Activated naive CD4-positive, alpha-beta T cell treated with anti-CD3 and anti-CD28 coated beads, Interleukin-2, amount 10 ng/mL, durations not matched to agents 7 days and 5 days (primary cell): ENCODE measurements at places on chromosomes 5 and 9.

GRCh38 chr9:99085949-99086948 is 18.7 kb upstream of the TGFBR1 start:
- DNase-seq, result no peak

- no peak for DNase-seq
Measured at GRCh38 chr5:38346593-38346992, 88.2 kb downstream of the EGFLAM start.

DNA sequence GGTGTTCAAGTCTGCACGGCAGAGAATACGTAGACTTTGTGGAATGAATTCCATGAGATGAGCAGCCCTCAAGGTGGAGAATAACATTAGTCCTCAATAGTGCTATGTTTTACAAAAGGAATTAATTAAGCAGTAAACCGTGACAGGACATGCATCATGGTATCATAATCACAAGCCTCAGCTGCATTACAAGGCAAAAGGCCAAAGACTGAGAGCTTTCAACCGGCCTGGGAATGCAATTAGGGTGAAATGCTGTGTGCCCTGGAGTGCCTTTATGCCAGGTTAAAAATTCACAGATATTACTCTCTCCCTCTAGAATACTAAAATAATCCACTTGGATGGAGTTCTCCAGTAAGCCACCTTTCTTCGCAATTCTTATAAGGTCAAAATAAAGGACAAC is 270.6 kb downstream of the MLLT3 start:
- no peak for DNase-seq

GRCh38 chr5:168939887-168940544 is 360.8 kb upstream of the PANK3 start:
- no peak for DNase-seq

DNA sequence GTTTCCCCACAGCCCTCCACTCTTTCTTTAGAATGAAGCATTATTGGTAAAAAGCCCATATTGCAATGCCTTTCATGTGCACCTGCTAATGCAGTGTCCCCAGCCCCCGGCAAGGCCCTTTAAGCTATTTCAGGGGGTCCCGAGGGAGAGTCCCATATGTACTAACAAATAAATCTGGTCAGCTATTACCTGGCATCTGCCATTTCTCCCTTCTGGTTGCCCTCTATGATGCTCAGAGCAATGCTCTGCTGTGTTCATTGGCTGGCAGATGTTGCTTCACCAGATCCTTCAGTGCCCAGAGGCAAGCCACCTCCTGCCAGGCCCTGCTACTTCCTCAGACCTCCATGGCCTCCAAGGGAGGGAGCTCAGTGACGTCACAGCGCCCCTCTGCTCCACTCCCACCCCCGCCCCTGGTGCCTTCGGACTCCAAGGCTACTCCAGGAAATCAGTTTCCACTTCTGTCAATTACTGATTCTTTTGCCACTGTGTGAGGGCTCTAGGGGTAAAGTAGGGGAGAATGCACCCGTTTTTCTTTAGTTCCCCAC is 201.1 kb upstream of the GLRA1 start:
- no peak for DNase-seq

DNA sequence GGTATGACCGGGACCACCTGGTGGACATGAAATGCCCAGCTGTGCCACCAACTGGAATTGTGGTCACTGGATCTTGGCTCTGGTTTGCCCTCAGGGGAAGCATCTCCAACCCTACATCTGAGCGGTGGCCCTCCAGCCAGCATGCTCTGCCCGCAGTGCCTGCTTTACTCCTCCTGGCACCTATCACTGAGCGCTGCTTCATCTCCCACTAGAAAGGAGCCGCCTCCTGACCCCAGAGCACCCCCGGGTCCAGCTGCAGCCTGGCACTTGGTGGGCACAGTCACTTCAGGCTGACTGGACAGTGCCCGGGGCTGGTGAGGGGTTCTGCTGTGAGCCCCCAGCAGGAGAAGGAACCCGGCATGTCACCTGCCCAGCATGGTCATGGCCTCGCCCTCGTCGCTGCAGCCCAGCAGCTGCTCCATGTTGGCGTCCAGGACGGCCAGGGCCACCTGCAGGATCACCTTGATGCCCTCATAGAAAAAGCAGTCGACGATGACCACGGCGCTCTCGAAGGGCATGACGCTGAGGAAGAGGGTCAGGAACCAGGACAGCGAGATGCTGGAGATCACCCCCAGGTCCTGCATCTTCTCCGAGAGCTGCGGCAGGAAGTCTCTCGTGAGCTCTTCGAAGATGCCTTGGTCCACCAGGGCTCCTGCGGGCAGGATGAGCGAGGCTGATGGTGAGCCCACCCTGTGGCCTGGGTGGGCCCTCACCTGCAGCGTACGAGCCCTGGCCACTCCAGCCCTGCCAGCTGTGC is 16.1 kb upstream of the MRNIP start:
- no peak for DNase-seq

- DNase-seq, result no peak
Measured at GRCh38 chr5:146070746-146071145, 34.6 kb downstream of the PLAC8L1 start.

DNA sequence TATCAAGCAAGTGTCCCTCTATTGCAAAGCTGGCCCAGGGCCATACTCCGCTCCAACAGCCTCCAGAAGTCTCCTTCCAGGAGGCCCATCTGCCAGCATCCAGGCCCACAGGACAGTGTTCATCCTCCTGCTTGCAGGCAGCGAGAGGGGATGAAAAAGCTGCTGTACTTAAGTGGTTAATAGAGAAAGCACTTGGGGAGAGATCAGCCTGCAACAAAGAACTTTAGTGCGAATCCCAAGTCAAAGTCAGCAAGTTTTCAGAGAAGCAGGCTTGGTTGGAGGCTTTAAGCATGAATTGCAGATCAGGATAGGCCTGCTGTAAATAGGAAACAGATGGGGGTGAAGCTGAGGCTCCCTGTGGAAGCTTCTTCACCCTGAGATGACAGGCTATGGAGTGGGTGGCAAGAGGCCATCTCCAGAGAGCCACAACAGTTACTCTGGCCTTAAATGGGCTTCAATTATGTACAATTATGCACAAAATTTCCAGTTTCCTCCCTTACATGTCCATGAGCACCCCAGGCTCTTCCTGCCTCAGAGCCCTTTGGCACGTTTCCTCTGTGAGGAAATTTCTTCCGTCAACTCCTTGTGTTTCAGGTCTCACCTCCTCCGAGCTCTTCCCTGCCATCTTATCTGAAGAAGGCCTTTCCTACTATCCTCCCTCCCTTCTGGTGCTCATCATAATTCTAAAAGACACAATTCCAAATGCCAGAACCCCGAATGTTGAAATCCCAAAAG is 98.0 kb upstream of the NR3C1 start:
- no peak for DNase-seq

DNA sequence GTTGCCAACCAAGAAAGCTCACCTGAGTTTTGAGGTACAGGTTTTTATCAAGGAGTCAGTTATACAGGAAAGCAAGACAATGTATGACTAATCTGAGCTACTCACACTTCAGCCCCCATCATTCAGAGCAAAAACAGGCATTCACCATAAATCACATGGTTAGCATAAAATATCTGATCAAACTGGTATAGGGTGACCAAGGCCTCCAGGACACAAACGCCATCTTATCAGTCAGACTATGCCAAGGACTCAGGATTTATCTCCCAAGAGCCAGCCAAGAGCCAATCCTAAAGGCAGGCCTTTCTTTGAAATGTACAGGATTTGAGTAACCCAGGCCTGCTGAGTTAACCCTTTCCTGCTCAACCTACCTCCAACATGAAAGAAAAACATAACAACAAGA is 313.0 kb upstream of the NREP start:
- DNase-seq, result no peak

GRCh38 chr9:27478322-27478721 is 45.8 kb upstream of the IFNK start:
- DNase-seq, result no peak

- no peak for DNase-seq
Measured at GRCh38 chr5:75907651-75908050, 175.5 kb upstream of the SV2C start.

GRCh38 chr9:132853482-132853881 is 24.6 kb downstream of the AK8 start:
- DNase-seq, result no peak

- no peak for DNase-seq
Measured at GRCh38 chr9:17453751-17454150, 125.1 kb upstream of the SH3GL2 start.

GRCh38 chr5:14464671-14465070 is 116.9 kb upstream of the OTULINL start:
- no peak for DNase-seq

DNA sequence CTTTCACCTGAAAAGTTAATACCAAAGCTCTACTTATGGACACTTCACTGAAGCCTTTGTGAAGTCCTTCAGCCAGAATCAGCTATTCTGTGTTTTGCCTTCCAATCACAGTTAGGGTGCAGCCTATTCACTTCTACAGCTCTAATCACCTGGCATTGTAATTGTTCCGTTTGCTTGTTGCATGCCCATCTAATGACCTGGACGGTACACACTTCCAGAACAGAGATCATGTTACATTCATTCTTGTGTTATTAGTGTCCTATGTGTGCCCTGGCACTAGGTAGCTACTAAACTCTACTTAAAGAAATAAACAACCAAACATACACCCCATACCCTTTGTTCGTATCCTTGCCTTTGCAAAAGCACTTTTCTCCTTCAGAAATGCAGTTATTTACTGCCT is 1162.9 kb upstream of the WWC1 start:
- DNase-seq, result no peak

DNA sequence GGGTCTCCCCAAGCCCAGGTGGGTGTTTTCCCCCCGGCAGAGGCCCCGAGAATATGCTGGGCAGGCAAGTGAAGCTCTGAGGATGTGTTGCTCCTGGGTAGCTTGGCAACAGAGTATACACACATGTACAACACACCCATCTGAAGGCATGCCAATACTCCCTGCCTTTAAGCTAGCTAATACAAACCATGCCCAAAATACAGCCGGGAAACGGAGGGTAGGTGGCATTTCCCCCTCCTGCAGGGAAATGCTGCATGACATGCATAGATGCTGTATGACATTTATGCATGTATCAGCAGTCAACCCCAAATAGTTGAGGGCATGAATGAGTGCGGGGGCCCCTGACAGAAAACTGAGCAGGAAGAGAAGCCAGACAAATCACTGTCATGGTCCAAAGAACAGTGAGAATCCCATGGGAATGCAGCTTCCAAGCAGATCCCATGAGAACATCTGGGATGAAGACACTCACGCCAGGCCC is 614.1 kb downstream of the EBF1 start:
- DNase-seq, result no peak

- DNase-seq, result no peak
Measured at GRCh38 chr5:177474846-177475562, 1.6 kb upstream of the DBN1 start.

DNA sequence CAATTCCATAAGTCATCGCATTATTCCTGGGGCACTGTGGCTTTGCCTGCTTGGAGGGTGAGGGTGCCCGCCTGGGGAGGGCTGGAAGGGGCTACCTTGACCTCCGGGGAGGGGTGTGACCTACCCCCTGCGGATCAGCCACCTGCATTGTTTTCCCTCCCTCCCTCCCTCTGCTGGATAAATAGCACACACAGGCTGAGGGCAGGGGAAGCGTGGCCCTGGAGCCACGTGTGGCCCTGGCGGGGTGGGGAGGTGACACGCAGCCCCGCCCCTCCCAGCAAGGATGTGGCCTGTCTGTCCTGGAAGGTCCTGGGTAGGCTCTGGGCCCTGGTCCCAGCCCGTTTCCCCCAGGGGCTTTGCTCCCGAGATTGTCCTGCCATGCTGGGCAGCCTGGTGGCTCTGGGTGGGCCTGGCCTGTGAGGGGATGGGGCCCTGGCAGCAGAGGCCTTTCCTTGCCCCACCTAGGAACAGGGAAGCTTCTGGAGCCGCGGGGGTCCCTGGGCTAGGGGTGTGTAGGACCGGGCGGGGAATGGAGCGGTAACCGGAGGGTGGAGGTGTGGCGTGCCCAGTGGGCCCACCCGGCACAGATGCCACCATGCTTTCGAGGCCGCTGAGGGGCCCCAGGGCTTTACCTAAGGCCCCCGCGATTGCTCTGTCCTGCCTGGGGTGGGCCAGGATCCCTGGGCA is 33.4 kb downstream of the RXRA start:
- DNase-seq, result no peak

GRCh38 chr5:124061663-124062062 is 549.7 kb downstream of the CSNK1G3 start:
- DNase-seq, result no peak

DNA sequence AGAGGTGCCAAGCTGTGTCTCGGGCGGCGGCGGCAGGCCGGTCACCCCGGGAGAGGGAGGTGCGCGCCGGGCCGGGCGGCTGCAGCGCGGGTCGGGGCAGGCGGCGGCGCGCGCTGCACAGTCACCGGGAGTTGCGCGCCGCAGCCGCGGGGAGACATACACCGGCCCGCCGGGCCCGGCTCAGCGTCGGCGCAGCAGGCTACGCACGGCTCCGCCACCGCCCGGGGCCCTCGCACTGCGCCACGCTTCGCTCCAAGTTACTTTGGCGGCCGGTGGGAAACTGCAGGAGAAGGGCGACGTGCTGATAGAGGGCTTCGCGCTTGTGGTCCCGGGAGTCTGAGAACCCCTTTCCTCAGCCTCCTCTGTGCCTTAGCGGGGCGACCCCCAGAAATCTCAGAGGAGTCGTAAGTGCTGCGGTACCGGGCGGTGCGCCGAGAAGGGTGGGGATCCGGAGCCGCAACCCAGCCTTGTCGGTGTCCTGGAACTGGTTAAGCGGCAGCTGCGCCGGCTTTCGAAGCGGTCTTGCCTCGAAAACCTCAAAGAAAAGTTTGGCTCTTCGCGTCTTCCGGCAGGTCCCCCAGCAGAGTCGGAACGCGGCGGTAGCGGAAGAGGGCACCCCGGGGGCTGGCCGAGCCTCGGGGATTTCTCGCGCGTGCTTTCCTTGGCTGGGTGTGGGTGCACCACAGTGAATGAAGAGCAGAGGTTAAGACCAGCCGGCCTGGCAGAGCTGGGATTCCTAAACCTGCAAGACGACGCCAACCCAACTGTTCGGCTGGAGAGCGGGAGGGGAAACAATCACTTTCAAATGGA is at the start of gene EFNA5:
Gene EFNA5, minus strand, starts transcription at position 6 of the 810 bp plus-strand sequence.
- peak; percentile 57 for DNase-seq

DNA sequence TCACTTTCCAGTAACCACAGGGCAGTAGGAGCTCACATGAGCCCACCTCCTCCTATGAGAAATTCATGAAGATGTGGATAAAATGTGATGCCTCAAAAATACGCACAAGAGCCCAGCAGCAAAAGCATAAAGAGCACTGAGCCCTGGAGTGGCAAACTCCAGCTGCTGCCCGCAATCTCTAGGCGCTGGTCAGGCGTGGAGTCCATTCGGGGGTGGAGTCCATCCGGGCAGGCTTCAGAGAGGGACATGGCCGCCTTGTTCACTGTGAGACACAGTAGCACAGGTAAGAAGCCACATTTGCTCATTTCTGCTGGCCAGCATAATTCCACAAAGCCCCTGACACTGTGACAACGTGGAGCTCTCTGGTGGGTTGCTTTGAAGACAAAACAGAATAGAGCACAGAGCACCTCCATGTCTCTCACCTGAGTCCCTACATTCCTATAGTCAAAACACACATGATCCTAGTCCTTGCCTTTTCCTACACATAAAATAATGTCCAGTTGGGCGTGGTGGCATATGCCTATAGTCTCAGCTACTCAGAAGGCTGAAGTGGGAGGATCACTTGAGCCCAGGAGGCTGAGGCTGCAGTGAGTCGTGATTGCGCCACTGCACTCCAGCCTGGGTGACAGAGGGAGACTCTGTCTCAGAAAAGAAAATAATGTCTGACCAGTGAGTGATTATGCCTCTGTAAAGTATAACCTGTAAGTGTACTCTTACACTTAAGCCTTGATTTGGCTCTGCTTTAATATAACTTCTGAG is 365.2 kb downstream of the GADD45G start:
- no peak for DNase-seq
